ENCODE measurements at places on chromosomes 4 and X.

DNA sequence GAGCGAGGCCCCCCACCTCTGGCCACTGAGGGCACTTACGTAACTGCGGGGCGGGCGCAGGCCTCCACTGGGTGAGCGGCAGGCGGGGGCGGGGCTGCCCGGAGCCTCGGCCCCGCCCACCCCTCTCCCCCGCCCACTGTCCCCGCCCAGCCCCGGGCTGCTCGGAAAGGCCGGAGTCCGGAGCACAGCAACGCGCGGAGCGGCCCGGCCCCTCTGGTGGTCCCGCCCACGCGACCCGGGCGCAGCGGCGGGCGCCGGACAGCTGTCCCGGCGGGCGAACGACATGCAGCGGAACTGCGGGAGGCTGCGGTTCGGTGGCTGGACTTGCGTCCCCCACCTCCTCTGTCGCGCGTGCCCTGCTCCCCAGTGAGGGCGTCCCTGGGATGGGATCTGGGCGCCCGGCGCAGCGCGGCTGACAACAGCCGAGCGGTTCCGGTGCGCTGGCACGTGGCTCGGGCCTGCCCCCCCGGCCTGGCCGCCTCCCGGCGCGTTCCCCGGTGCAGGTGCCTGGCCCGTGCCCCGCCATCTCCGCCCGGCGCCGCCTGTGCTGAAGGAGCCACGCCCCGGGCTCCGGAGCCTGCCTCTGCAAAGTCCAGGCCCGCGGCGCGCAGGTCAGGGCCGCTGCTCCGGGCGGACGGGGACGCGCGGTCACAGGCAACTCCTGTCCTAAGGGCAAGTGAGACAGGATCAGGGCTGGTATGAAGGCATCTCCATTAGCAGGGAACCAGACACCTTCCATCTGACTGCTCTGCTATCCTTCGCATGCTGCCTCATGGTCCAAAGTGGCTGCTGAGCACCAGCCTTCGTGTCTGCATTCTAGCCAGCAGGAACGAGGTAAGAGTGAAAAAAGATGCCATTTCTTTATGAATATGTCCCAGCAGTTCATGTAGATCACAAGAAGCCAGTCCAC lies 21.8 kb upstream of the JAKMIP1 start:
- DNase-seq: no peak

GRCh38 chrX:123854329-123854728 lies 5.5 kb upstream of the XIAP start:
- no peak for DNase-seq

DNA sequence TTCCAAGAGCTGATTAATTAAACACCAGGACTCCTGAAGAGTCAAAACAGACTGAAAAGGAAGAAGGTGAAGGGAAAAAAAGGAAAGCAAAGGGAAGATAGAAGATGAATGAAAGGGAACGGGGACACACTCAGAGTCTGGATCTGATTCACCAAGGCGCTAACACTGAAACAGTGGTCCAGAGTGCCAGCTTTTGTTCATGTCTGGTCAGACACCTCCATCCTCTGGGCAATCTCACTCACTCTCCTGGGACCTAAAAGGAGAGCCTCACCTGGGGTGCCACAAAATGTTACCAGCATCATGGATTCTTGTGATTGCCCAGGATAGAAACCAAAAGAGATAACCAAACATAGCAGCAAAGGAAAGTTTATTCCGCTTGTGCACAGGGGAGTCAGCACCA lies 120.3 kb upstream of the AFF2 start:
- no peak for DNase-seq

DNA sequence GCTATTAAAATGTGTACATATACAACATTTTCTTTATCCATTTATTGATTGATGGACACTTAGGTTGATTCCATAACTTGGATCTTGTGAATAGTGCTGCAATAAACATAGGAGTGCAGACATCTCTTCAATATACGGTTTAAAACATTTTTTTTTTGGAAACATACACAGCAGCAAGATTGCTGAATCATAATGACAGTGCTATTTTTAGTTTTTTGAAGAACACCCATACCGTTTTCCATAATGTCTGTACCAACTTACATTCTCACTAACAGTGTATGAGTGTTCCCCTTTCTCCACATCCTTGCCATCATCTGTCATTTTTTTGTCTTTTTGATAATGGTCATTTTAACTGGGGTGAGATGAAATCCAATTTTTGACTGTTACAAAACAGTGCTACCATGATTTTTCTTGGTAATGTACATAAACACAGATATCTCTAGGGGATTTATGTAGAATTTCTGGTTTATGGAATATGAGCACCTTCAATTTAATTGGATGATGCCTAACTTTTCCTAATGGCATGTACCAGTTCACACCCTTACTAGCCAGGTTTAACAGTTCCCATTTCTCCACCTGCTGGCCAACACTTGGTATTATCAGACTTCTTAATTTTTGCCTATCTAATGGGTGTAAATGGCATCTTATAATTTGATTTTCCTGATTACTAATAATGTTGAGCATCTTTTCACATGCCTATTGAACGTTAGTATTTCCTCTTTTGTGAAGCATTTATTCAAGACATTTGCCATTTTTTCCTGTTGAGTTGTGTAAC lies 21.0 kb upstream of the TMSB15B start:
- peak; percentile 5 for DNase-seq

DNA sequence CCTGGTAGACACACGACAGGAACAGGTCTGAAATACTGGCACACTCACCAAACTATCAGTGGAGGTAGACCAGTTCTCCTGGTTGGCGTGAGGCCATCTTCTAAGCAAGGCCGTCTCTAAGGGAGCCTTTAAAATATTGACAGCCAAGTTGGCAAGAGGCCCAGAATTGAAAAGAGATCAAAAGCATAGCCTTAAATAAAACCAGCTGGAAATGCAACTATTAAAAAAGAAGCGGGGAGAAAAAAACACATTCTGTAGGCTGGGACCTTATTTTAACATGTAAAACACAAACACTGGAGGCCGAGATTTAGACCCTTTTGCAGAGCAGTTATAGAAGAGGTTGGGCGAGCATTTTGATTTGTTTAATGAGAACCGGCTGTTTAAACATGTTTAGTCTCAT lies 233.0 kb upstream of the CLNK start:
- no peak for DNase-seq

DNA sequence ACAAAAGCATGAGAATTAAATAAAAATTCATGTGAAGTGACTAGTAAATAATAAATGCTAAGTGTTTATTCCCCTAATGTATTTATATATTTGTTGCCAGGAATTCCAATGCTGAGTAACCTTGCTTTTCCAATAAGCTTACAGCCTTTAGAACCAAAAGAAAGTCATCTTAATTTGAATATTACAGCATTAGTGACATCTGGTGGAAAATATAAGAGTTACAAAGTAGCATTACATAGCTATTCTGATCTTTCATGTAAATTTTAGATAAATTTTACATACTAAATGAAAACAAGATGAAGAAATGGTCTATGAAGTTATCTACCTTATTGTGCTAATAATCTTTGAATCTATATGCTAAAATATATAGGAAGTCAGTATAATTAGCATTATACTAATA lies 10.4 kb downstream of the MAD2L1 start:
- DNase-seq: no peak

GRCh38 chr4:26839534-26839951 lies 21.1 kb upstream of the STIM2 start:
- no peak for DNase-seq

DNA sequence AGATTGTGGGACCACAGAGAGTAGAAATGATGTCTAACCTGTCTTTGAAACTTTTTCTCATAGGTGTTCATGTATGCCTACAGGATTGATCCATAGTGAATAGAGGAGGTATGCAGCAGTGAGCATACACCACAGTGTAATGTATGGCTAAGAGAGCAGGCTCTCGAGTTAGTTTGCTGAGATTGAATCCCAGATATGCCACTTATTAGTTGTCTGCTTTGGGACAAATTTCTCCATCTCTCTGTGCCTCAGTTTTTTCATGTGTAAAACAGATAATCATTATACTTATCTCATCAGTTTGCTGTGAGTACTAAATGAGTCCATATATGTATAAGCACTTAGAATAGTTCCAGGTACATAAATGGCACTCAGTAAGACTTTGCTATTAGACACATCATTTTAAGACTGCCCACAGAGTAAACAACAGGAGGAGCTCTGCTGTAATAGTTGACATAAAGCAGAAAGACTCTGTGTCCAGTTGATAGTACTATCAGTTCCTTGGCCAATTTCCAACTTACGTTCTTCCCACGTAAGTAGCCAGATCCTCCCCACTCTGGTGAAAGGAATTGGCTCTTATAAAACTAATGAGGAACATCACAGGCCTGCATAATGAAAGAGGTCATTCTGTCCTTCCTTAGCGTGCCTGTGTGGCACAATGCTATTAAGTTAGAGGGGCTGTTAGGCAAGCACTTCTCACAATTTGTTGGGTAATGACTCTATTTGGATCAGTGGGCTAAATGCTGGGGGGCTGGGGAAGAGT lies 20.7 kb upstream of the RNF150 start:
- no peak for DNase-seq

DNA sequence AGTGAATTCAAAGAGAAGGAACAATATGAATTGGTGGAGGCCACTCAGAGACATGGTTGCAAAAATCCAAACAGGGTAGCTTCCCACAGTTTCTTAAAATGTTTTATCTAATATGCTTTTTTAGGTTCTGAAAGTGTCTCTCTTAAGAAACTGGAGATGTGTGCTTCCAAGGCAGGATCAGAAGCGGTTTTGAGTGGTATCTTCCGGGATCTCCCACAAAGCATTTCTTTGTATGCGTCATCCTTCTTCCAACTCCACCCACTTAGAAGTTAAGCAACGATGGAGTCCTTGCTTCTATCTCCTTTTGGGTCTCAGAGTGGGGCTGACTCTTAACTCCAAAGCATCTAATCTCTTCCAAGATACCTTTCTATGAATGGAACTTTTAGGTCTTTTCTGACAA lies 196.7 kb downstream of the MID1 start:
- no peak for DNase-seq

GRCh38 chrX:107849747-107850421 lies 24.2 kb downstream of the MID2 start:
- no peak for DNase-seq

DNA sequence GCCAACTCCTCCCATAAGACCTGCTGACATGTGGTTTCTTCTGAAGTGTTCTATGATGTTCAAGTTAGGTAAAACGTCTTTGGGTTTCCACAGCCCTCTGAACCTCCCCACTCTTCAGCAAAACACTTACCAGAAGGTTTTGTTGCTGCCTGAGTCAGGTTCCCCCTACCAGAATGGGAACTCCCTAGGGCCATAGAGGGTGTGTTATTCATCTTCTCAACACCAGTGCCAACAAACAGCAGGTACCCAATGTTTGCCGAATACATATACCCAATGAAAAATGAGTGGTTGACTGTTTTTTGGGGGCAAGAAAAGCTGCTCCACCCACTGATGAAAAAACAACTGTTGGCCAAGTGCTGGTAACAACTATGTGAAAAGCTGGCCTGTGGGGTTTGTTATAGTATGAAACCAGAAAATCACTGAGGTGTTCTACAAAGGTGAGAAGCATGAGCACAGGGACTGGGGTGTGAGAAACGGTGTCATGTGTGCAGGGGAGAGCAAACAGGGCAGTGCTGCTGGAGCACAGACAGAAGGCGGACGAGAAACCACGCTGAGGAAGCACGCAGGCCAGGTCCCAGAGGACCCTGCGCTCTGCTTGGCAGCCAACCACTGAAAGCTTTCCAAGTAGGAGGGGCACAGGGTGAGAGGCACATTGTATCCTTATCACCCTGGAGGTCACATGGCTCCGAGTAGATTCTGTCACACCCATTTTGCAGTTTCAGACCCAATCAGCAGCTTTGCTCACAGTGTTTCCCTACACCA lies 28.8 kb downstream of the ATP8A1 start:
- DNase-seq: peak; percentile 25
